ENCODE measurements at places on chromosomes 11 and 22.

DNA sequence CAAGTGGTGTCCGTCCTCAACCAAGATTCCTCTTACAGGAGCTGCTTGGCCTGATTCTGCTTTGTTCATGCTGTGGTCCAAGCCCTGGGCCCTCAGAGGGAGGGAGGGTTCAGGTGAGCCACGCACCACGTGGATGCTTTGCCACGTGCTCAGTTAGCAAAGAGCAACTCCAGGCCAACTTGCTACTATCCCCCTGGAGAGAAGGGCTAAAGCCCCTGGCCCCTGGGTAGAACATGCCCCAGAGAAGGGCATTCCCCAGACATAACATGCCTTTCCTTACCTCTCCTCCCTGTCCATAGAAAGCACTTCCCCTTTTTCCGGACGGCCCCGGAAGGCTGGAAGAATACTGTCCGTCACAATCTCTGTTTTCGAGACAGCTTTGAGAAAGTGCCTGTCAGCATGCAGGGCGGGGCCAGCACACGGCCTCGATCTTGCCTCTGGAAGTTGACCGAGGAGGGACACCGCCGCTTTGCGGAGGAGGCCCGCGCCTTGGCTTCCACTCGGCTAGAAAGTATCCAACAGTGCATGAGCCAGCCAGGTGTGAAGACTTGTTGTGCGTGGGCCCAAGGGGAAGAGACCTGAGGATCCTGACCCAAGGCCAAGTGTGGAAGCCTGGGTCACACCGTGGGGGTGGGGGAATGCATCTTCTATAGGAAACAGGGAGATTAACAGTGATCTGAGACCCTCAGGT is 8.8 kb downstream of the FOXR1 start:
- no peak for DNase-seq

- no peak for DNase-seq
These were observed 65.2 kb downstream of the WNT7B start for GRCh38 chr22:45911601-45912271.

DNA sequence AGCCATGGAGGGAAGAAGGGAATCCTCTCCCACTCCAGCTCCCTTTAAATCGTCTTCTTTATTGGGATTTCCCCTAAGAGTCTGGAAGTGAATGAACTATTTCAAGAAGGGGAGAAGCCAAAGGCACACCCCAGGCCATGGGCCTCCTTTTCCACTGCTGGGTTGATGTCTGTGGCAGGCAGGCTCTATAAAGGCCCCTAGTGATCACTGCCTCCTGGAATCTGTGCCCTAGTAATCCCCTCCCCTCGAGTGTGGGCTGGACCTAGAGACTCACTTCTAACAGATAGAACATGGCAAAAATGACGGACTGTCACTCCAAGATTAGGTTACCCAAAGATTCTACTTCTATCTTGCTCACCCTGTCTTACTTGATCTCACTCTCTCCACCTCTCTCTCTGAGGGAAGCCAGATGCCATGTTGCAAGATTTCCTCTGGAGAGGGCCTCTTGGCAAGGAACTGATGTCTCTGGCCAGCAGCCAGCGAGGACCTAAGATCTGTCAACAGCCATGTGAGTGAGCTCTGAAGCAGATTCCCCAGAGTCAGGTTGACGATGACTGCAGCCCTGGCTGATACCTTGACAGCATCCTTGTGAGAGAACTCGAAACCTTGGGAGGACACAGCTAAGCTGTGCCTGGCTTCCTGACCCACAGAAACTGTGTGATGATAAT is 444.8 kb downstream of the SOX6 start:
- DNase-seq, result peak; percentile 94

DNA sequence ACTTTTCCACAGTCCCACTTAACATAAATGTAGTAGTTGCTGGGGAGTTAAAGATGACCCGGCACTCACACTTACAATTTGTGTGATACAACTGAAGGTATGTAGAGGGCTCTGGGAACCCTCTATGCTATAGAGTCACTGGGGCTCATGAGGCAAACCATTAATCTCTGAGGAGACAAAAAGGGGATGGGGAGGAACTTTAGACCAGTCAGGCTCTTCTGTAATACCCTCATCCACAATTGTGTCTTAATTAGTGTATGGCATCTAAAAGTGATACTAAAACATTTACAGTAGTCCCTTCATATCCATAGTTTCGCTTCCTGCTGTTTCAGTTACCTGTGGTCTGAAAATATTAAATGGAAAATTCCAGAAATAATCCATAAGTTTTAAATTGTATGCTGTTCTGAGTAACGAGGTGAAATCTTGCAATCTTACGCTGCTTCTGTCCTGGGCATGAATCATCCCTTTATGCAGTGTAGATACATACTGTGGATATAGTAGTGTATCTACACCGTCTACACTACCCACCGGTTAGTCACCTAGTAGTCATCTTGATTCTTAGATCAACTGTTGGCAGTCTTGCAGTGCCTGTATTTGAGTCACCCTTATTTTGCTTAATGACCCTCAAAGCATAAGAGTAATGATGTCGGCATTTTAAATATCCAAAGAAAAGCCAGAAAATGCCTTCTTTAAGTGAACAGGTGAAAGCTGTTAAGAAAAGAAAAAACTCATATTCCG is 12.2 kb downstream of the CBL start:
- no peak for DNase-seq

DNA sequence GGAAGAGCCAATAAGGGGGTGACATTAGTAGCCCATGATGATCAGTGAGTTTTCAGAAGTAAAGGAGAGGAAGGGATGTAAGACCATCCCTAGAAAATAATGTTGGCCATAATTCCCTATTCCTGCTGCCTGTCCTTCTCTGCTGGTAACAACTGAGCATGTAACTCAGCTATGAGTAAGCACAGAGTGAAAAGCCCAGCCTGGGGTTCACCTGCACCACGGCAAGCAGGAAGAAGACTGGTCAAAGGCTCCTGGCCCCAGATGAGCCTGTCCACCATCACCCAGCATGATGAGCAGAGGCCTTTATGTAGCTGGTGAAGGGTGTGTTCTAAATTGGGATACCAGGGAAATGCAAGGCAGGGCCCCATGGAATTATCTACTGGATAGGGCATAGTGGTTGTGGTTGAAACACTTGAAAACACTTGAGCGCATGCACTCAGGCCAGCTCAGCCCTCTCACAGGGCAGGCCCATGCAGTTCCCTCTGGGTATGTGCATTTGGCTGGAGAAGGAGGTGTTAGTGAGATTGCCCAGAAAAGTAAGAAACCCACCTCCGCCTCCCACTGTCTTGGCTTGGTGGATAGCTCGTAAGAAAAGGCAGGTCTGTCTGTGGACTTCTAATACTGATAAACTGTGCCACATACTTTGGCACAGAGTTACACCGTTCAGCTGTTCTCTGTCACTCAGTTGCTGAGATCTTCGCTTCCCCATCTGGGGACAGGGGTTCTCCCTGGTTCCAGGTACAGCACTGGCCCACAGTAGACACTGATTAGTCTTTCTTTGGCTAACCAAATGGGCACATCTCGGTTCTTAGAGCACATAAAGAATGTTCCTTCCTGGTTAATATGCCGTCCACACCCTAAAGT is 86.8 kb downstream of the AMOTL1 start:
- DNase-seq, result no peak

DNA sequence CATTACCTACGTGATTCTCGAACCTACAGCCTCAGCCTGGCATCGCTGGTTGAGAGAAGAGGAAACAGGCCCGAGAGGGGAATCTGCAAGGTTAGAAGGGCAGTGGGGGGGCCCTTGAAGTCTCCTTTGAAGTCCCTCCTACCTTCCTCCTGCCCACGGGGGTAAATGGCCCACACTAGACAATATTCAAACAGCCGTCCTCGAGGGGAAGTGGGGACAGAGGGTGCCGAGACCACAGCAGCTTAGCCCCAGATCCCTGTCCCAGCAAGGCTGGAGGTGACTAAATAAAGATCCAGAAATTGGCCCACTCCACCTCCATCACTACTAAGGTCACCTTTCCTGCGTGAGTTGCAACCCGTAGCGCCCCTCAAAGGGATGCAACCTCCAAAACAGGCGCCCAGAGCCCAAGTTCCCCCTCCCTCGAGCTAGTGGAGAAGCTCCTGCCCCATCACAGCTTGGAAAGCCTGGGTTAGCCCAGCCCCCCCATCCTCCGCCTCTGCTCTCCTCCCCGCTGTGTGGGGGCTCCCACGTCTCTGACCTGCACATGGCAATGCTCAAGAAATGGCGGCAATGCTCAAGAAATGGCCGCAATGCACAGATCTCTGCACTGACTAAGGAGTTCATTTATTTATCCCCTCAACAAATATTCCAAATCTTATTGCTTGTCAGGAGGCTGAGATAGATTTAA is 788 bp upstream of the RASL10A start:
- DNase-seq, result no peak
